ENCODE measurements at places on chromosomes 1 and 21. TPM values are rescaled to one million over a fixed set of nuclear protein-coding genes. Genes with fewer than 3 reads are reported as not detected.
A peak's percentile ranks its signal among the peaks of the same experiment; 100 is the strongest.

- no peak for DNase-seq
These were observed 3.6 kb downstream of the S100A6 start for GRCh38 chr1:153532181-153532580.

- no peak for DNase-seq
These were observed 813 bp upstream of the DEDD start for GRCh38 chr1:161133220-161133740.

The DENND4B gene
- total RNA-seq = 11.8 TPM

DNA sequence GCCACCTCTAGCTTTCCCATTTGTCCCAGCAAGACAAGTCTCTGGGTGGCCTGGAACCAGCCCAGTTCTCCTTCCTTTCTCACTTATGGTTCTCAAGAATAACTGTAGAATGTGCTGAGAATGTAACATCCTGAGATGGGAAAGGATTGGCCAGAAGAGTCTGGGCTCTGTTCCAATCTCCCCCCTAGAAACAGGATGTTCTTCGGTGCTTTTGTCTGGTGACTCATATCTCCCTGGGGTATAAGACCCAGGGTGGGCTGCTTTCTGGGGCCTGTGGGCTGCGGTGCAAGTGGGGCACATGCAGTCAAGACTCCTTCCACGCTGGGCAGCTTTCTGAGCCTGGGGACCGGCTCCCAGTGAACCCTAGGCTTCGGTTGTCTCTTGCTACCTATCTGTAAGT, 251.2 kb upstream of the POU3F1 start:
- DNase-seq = peak; percentile 40

The TLCD4 gene
- total RNA-seq = 11.1 TPM

The ACKR1 gene
- total RNA-seq = 2.7 TPM

GRCh38 chr21:16879479-16879878, 633.4 kb upstream of the CXADR start:
- DNase-seq = no peak

GRCh38 chr1:182715531-182715930, 31.1 kb upstream of the RGS8 start:
- DNase-seq = no peak
